CD4-positive, alpha-beta T cell treated with Interleukin-12 subunit alpha and Interleukin-12 subunit beta, for 1 hour (primary cell): ENCODE measurements at places on chromosomes 3 and 15.

DNA sequence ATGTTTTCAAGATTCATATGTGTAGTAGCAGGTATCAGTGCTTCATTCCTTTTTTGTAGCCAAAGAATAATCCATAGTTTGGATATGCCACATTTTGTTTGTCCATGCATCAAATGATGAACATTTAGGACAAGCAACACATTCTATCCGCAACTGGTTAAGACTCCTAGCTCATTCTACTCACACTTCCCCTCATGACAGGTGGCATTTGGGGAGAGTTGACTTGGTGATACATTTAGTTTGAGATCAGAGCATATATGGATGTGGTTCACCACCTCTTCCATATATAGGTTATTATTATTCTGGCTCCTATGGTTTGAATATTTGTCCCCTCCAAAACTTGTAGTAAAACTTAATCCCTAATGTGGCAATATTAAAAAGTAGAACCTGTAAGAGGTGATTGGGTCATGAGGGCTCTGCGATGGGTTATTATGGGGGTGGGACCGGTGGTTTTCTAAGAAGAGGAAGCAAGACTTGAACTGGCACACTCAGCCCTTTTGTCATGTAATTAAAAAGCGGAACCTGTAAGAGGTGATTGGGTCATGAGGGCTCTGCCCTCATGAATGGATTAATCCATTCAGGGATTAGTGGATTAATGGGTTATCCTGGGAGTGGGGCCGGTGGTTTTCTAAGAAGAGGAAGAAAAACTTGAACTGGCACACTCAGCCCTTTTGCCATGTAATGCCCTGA, 75.3 kb upstream of the HRH1 start:
- no peak for DNase-seq

- DNase-seq, result no peak
Observed at GRCh38 chr3:108093021-108093420, 2.2 kb upstream of the CD47 start.

- no peak for DNase-seq
Observed at GRCh38 chr3:52242039-52242438, 3.1 kb upstream of the TWF2 start.

DNA sequence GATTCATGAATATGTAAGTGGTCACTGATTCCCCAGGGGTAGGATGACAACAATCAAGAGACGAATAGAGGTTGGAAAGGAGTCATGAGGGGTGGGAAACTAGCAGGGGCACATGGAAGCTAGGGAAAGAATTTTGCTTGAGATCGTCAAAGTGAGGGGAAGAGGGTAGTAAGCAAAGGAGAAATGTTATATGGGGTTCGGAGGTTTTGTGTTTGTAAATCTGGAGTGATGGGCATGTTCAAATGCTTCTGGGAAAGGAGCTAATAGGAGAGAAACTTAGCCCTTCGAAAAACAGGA, 7.9 kb downstream of the RPL14 start:
- DNase-seq, result no peak

GRCh38 chr3:123790254-123791072, 93.7 kb downstream of the MYLK start:
- no peak for DNase-seq

GRCh38 chr15:70701891-70702568, 61.3 kb downstream of the UACA start:
- no peak for DNase-seq

DNA sequence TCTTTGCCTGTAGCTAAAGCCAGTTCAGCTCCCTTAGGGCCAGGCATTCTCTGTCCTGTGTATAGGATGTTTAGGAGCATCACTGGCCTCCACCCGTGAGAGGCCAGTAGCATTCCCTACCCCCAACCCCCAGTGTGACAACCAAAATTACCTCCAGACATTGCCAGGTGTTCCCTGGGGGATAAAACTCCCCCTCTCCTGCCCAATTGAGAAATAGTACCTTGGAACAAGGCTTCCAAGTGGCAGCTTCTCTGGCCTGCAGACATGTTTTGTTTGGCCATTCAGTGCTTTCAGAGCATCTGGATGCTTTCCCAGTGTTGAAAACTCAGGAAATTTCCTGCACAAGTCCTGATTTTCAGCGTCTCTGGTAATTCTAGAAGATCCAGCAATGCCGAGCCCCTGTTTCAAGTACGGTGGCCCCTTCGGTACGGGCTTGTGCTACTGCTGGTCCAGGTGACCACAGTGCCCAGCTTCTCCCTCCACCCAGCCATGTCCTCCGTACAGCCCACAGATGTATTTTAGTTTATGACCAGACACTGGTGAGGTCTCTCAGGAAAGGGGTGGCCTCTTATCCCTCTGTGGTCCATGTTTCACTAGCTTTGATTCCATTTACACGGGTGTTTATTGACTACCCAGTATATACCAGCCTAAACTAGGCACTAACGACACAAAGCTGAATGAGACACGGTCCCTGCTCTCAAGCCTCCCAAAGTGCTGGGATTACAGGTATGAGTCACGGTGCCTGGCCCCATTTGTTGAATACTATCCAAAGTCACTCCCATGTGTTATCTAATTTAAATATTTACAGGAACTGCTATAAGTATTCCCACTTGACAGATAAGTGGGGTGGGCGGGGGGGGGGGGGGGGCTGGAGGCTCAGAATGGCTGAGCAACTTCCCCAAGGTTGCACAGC, 125.4 kb upstream of the RAD18 start:
- no peak for DNase-seq

DNA sequence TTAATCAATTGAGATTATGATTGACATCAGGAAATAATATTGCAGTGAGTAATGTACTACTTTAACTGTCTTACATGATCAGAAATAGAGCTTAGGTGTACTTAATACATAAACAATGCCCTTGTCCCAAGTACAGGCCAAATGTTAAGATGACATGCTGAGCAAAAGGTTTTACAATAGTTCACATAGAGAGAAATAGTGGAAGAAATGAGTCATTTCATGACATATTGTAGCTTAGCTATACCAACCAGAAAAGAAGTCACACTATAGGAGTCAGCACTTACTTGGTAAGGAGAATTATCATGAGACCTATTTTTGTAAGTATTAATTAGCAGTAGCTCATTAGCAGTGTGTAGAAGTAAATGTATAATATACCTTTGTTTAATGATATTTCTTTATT, 96.4 kb upstream of the NANOGP8 start:
- DNase-seq, result no peak

- DNase-seq, result no peak
Observed at GRCh38 chr15:62712455-62712839, 330.1 kb upstream of the TPM1 start.

DNA sequence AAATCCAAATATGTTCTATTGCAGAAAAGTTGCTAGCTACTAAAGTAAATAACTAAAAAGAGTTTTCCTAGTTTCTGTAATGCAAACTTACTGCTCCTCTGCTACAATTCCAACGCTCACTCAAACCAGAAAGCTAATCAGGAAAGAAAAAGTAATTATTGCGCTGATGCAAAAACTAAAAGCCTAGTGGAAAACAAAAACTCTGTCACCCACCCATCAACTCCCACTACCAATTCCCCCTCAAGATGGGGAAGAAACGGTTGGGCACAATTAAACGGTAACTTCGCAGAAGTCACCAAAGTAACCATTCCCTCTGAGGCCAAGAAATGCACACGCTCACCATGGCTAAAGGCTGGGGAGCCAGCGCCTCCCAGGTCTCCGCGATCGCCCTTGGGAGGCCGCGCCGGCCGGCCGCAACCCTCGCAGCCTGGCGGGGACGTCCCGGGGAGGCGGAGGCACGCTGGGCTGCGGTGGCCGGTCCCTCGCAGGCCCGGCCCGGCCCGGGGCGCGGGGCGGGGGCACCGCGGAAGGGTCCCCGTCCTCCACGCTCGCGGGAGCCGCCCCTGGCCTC, 684 bp downstream of the SLTM start:
- no peak for DNase-seq

DNA sequence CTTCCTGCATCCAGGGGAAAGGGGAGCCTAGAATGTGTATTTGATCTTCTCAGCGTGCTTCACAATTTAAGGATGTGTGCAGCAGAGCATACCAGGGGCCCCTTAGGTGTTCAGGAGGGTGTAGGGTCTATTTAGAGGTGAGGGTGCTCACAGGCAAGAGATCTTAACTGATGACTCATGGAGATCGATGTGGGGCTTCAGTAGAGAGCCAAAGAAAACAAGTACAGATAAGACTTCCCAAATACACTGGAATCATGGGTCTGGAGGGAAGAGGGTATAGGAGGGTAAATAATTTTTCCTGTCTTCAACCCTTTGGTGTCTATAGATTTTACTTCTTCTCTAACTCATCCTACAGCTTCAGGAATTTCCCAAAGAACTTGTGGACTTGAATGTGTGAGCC, 170.2 kb upstream of the LRRC3B start:
- no peak for DNase-seq

GRCh38 chr3:146187334-146187950, 26.5 kb upstream of the PLOD2 start:
- no peak for DNase-seq

- no peak for DNase-seq
Observed at GRCh38 chr3:96430079-96430478, 384.3 kb upstream of the EPHA6 start.

GRCh38 chr3:65575376-65575840, 463.3 kb downstream of the MAGI1 start:
- DNase-seq, result no peak

- peak; percentile 79 for DNase-seq
Observed at GRCh38 chr3:188954590-188955208, 217.1 kb upstream of the TPRG1 start.

- DNase-seq, result no peak
Observed at GRCh38 chr3:134251731-134252391, 1.2 kb upstream of the RYK start.

GRCh38 chr3:20125897-20126296, 60.1 kb downstream of the SGO1 start:
- no peak for DNase-seq

DNA sequence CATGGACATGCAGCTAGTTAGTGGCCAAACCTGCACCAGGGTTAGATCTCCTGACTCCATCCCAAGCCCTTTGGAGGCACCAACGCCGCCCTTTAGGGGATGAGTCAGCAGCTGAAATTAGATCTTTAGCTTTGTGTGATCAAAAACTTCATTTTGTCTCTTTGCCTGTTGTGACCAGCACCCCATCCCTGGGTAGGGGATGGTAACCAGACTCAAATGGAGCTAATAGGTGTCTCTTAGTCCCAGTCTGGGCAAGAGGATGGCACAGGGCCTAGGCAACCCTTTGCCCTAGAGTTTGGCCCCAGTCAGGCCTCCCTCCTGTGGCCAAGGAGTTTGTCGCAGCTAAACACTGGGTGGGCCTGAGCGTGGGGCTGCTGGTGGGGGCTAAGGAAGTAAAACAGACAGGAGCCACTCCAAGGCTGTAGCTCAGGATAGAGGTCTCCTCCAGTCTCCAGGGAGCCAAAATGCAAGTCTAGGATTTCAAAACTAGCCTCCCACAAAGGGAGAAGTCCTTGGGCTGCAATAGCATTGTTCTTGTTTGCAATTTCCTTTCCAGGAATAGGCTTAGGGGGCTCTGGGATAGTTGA, 105.1 kb downstream of the CPN2 start:
- no peak for DNase-seq

GRCh38 chr15:45703670-45704328, 69.0 kb downstream of the SQOR start:
- DNase-seq, result no peak

DNA sequence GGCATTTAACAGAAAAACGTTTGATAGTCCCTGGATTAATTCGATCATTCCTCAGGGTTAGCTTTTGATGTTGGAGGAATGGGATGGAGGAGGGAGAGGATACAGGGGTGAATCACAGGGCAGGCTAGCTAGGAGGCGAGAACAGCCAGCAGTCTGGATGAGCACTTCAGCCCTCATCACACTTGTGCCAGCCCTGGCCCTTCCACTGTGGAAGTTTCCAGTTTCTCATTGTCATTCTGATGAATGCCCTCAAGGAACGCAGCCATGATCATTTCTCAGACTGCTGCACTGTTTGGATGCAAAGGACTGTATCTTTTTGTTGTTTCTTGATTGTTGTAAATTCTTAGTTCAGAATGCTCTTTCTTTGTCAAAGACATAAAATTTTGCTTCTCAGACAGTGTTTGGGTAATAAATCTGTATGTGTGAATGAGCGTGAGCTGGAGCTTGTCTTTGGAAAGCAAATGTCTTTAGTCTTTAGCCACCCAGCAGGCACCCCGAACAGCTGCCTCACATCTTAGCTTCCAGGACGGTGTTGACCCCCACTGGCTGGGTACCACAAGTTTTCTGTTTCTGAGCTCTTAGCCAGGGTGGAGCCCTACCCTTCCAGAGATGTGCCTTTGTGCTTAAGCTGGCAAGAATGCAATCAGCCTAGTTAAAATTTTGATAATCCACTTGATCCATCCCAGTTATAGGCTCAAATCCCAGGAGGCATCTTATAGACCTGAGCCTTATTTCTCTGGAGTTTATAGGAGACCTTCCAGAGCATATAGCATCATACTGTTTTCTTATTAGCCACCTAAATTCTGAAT, 121.1 kb downstream of the PDCD6IP start:
- no peak for DNase-seq

- DNase-seq, result no peak
Observed at GRCh38 chr15:58462973-58463663, 31.3 kb downstream of the LIPC start.

- no peak for DNase-seq
Observed at GRCh38 chr15:69017978-69018377, 3.5 kb downstream of the NOX5 start.

- no peak for DNase-seq
Observed at GRCh38 chr3:57512166-57512565, 32.0 kb downstream of the DNAH12 start.

- no peak for DNase-seq
Observed at GRCh38 chr3:143658116-143658515, 190.2 kb downstream of the SLC9A9 start.

- DNase-seq, result no peak
Observed at GRCh38 chr3:79480746-79481145, 287.1 kb downstream of the ROBO1 start.

DNA sequence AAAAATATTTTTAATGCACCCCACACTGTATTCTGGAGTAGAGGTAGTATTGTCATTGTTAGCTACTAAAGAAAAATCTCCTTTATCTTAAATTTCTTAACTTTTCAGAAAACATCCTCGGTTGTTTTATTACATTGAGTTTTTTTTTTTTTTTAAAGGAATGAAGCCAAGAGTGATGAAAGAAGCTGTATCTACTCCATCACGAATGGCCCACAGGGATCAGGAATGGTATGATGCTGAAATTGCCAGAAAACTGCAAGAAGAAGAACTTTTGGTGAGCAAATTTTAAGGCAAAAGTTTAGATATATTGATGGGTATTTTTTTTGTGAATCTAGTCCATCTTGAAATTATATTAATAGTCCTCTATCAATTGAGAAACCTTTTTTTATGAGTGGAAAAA, 49.7 kb upstream of the UTS2B start:
- DNase-seq, result no peak

DNA sequence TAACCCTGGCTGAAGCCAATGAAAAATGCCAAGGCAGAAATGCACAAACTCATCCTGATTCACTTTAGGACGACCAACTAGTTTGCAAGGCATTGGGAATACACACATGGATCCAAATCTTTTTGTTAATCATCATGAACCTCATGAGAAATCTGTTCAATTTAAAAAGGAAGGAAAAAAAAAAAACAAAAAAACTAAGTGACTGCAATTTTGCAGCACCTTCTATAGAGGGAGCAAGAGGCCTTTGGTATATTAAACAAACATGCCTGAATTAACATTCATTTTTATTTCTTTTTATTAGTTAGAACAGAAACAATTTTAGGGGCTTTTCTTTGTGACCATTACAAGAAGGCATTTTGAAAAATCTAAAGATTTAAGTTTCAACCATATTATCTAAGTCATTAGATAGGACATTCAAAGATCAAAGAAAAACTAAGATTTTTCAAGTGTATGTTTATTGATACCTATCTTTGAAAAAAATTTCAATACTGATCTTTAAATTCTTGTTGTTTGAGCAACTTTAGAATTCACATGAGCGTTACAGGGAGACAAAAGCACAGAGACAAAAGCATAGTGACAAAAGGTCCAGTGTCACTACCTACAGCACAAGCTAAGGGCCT, 182.4 kb downstream of the CBLB start:
- DNase-seq, result peak; percentile 46
